ENCODE measurements at places on chromosomes 13 and 19. TPM values are rescaled to one million over a fixed set of nuclear protein-coding genes. Genes with fewer than 3 reads are reported as not detected.

The LIM2 gene
- not detected for total RNA-seq

The BORA gene
- total RNA-seq: 9.9 TPM

The ATP8B3 gene
- total RNA-seq: 0.21 TPM

The CYSLTR2 gene
- total RNA-seq: 0.14 TPM

The LRRC8E gene
- total RNA-seq: not detected

The CPT1C gene
- 2.5 TPM for total RNA-seq

The CKAP2 gene
- 5.1 TPM for total RNA-seq

The ZFP82 gene
- total RNA-seq: 4.2 TPM

The PROZ gene
- total RNA-seq: not detected

The TMEM221 gene
- not detected for total RNA-seq

DNA sequence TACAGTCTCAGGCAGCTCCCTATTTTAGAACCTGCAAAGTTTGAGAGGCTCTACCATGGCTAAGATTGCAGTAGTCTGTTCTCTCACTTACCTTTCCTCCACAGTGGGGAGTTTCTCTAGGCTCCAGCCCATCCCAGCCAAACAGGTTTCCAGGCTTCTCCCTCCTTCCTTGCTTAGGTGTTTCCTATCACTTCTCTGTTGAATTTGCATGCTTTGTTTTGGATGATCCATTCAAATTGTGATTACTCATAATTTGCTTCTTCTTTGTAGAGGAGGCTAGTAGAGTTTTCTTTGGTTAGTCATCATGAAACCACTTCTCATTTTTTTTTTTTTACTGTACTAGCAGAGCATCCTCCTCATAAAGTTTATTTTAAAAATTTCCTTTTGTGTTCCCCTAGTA, 1242.2 kb upstream of the MIR17HG start:
- DNase-seq: no peak

DNA sequence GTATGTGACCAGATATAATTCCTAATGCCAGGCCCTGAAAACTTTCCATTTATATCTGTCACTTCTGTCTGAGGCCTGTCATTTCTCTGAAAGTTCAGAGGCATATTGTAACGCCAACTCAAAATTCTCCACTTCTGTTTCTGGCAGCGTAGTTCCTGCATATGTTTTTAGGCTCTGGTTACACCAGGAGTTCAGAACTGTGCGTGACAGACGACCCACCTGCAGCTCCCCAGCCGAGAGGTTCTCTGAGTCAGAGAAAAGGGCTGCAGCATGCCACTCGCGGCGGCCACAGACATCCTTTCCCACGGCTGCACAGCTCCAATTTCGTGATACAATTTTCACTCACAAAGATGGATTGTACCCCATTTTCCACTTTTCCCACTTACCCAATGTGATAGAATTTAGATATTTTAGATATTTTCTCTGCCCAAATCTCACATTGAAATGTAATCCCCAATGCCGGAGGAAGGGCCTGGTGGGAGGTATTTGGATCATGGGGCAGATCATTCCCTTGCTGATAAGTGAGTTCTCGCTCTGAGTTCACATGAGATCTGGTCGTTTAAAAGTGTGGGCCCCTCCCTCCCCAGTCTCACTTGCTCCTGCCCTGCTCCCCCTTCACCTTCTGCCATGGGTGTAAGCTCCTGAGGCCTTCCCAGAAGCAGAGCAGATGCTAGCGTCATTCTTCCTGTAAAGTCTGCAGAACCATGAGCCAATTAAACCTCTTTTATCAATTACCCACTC, 308.1 kb downstream of the LIG4 start:
- DNase-seq: no peak

DNA sequence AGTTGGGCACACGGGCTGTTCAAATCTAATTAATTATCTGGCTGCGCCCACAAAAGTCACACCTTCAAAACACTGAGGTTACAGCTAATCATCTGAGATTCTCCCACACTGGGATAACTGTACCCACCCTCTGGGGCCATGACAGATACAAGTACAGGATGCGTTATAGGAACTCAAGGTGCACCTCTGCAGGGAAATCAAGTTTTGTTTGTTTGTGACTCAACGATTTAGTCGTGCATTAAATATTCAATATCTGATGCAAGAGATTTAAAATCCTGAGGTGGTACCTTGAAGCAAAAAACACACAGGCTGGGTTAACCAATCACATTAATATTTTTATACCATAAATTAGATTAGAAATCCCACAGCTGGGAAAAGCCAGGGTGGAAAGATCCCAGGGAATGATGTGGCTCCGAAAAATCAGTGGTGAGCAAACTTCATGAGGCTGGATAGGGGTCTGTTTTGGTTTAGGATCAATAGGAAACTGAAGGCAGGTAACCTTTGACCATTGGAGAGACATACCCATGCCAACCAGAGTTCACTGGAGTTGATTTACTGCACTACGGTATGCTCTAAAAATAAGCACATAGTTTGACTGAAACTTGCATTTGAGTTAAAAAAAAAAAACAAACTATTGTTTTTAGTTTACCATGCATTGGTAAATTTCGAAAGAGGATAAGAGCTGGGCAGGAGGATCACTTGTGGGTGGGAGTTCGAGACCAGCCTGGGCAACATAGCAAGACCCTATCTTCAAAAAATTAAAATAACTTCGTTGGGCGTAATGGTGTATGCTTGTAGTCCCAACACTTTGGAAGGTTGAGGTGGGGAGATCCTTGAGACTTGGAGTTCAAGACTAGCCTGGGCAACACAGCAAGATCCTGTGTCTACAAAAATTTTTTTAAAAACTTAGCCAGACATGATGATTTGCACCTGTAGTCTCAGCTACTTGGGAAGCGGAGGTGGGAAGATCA, 23.9 kb upstream of the CEBPG start:
- no peak for DNase-seq

DNA sequence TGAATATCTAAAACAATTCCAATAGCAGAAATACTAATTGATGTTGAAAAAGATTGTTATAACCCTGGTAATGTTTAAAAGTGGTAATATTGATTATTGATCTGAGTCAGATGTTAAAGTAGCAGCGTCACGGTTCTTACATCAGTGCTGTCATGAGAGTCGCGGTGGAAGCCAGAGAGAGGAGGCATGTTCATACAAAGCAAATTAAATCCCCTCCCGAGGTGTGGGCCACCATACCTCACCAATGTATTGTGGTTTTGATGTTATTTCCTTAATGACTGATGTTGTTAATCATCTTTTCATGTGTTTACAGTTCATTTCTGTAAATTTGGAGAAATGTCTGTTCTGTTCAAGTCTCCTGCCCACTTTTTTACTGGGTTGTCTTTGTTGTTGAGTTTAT, 11.2 kb downstream of the ZNF317 start:
- DNase-seq: no peak

DNA sequence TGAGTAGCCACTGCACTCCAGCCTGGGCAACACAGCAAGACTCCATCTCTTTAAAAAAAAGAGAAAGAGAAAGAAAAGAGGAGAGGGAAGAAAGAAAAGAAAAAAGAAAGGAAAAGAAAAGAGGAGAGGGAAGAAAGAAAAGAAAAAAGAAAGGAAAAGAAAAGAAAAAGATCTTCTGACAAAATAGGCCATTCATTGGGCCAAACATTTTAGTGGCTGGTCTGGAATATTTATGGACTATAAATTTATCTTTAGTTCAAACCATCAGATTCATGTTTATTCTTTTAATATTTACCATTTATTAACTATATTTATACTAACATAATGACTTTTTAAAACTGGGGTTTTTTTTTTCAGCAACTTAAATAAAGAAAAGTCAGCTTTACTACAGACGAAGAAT, 85.6 kb upstream of the KLF5 start:
- no peak for DNase-seq

DNA sequence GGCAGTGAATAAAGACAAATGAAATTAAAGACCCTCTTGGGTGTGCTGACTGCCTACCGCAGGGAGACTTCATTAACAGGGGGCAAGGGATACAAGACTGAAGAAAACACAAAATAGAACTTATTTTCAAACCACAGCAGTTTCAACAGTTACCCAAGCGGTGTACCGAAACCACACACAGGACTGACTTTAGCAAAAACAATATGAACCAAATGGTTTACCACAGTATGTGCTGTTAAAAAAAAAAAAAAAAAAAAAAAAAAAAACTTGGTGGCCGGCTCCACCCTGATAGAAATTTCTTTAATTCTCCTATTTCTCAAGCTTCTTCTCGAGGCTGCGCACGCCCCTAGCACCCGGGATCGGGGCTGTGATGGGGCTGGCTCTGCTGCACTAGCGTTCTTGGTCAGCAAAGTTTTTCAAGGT, 42.6 kb downstream of the KLF2 start:
- no peak for DNase-seq

- DNase-seq: no peak
Measured at GRCh38 chr13:56893843-56894242, 246.9 kb upstream of the PRR20A start.

DNA sequence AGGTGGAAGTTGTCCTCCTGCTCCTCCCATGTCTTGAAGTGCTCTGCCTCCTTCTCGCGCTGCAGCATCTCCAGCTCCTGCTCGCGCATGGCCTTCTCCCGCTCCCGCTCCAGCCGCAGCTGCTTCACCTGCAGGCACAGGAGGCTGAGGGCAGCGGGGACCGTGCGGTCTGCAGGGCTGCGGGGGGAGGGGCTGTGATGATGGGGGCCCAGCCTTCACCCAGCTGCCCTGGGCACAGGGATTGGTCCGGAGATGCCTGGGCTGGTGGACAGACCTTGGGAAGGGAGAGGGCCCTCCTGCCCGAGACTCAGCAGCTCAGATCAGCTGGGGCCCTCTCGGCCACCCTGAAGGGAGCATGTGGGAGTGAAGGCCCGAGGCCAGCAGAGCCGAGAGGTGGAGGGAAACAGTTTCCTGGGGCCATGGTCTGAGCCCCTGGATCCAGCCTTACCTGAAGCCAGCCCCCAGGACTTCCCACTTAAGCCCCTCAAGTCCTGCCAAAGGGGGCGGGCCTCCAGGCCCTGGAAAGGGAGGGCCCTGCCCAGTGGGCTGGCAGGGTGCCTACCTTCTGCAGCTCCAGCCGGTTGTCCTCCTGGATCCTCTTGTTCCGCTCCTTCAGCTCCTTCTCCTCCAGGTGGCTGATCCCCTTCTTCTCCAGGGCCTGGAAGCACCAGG, 6.3 kb downstream of the CACTIN start:
- DNase-seq: no peak

DNA sequence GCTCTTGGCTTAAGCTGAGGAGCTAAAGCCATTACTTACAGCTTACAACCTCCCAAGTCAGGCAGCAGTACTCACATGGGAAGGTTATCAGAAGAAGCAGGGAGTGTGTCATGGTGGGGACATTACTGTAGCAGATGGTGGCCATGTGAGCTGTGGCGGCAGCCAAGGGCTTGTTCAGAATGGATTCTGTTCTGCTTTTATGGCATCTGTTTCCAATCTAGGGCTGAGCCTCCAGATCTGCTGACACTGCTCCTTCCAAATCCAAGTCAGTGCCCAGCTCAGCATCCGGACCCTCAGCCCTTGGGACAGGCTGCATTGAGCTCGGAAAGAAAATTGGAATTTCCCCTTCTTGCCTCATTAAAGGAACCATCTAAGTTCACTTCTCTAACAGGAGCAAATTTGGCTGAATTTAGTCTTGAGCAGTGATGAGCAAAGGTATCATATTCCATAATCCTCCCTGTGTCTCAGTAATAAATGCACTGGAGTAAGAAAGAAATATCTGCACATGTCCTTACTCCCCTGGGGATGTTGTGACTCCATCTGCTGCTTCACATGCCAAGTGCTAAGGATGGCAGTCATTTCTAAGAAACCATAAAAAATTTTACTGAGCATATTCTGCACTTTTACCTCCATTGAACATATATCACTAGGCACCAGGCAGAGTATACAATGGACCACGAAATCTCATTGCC, 73.9 kb downstream of the KCTD12 start:
- DNase-seq: no peak

GRCh38 chr13:64819081-64819480, 2411.1 kb downstream of the PCDH9 start:
- DNase-seq: no peak

DNA sequence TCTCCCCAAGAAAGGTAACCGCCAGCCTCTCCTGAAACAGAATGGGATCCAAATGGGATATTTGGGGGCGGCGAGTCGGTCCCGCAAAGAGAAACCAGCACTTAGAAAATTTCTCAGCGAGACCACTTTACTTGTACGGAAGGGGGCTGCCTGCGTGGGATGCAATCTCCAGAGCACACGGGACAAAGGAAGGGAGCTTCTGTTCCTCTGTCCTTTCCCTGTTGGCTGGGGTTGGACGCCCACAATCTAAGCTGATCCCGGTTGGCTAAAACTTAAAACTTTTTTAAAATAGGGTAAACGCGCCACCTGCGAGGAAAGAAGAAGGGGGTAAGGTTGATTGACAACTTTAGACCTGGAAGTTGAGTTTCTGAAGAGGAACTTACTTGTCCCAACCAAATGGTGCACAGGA, 826 bp upstream of the BSG start:
- DNase-seq: no peak

GRCh38 chr13:29594710-29595379, 643 bp downstream of the SLC7A1 start:
- peak; percentile 35 for DNase-seq

DNA sequence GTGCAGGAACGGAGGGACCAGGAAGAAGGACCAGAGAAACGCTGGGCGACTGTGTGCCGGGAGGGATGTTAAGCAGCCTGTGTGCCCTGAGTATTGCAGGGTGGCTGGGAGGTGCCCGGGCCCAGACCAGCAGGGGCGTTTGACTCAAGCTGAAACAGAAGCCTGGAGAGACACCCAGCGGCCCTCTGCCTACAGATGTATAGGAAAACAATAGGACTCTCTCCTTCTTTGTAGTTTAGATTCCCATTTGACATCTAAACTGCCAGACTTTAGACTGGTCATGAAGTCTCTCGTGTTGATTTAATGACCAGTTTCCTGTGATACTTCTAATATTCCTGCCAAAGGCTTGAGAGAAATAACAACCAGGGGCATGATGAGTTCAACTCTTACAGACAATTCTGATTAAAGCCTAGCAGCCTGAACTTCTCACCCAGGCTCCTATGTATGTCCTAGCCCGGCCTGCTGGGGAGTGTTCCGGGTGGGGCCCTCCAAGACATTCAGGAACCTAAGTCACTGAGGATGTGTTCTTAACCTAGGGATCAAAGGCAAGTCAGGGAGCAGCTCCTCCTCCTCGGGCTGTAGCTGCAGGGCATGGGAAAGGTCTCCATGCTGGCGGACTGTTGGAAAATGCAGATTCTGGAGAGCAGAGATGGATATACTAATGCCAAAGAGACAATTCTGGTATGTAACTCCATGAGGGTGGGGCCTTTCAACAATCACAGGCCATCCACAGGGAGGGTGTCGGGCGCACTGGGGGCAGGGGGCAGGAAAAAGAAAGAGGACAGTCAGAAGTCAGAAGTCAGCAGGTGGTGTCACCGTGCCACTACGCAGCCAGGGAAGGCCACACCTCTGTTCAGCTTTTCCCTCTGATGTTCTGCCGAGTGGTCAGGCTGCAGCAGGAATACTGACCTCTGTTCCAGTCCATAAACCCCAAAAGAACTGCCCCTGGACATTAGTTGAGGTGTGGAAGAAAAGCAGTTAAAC, 131.8 kb downstream of the STARD13 start:
- peak; percentile 11 for DNase-seq

DNA sequence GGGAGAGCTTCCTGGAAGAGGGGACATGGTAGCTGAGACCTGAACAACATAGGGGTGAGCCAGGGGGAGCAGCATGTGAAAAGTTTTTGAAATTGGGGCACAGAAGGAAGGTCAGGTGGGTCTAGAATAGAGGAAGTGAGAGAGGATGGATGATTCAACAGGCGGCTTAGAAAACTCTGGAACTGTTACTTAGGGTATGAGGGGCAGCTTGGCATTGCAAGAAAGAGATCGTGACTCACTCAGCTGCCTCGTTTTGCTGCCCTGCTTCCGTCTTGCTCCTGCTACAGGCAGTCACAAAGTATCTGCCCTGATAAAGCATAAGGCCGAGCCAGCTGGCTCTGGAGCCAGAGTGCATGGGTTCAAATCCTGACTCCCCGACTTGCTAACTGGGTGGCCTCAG, 1.3 kb upstream of the CEACAM20 start:
- DNase-seq: no peak

- no peak for DNase-seq
Measured at GRCh38 chr13:98447881-98448641, 128.8 kb downstream of the STK24 start.

Measured in thoracic aorta (tissue), 2 donors.